ENCODE measurements at places on chromosomes 12 and 14.

GRCh38 chr12:40691913-40692764 lies at the start of gene CNTN1:
Gene CNTN1, plus strand, starts transcription at chr12:40692439.
- DNase-seq: no peak

GRCh38 chr12:13039328-13039956 lies 4.7 kb upstream of the FAM234B start:
- DNase-seq: no peak

DNA sequence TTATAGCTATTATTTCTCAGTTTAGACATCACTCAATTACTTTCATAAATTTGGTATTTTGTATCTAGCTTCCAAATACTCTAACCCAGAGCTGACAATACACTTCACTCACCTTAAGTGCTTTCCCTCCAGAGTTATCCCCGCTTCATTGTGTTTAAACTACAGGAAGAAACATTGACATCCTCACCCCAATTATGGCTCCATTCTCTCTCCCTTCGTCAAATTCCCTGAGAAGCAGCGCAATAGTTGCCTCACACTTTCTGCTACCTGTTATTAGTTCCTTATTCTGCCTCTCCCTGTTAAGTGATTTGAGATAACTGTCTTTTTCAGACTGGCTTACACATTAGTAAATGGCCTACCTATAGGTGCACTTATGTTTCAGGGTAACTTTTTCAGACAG lies 69.4 kb upstream of the AMIGO2 start:
- no peak for DNase-seq

GRCh38 chr12:120680165-120680738 lies 6.7 kb upstream of the MLEC start:
- DNase-seq: no peak

- no peak for DNase-seq
These were observed 25.7 kb downstream of the SOAT2 start for GRCh38 chr12:53128780-53129569.

GRCh38 chr14:20180486-20180885 lies 10.2 kb upstream of the OR11G2 start:
- no peak for DNase-seq

GRCh38 chr12:108457734-108458361 lies 57.2 kb upstream of the FICD start:
- DNase-seq: no peak

DNA sequence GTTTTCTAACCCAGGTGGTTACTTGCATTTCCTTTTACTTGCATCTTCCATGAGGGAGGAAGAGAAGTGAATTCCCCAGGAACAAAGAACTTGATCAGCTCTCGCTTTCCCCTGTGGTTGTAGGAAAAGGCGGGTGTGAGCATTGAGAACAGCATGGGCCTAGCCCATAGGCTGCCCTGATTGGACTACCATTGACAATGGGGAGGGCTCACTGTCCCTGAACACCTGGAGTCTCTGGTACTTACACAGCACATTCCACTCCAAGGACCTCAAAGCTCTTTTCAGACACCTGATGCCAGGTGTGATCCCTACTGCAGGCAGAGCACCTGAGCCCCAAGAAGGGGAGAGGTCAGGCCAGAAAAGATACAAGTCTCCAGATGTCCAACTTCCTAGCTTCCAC lies 25.0 kb downstream of the MAX start:
- no peak for DNase-seq

DNA sequence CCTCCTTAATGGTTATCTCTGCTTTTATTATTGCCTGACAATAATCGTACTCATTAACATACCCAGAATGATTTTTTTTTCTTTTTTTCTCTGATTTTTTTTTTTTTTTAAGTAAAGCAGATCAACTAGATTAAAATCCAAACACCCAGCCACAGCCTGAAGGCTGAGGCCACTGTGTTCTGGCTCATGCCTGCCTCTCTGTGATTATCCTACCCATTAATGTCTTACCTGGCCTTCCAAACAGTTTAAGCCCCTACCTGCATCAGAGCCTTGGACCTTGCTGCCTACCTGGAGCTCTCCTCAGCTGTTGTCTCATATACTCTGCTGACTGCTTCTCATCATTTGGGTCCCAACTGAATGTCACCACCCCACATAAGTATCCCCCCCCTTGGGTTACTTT lies 6.8 kb upstream of the TMED10 start:
- DNase-seq: no peak

- no peak for DNase-seq
These were observed 499.8 kb downstream of the C12orf50 start for GRCh38 chr12:87529413-87529812.

GRCh38 chr12:6697584-6698351 lies 2.8 kb downstream of the PIANP start:
- no peak for DNase-seq

DNA sequence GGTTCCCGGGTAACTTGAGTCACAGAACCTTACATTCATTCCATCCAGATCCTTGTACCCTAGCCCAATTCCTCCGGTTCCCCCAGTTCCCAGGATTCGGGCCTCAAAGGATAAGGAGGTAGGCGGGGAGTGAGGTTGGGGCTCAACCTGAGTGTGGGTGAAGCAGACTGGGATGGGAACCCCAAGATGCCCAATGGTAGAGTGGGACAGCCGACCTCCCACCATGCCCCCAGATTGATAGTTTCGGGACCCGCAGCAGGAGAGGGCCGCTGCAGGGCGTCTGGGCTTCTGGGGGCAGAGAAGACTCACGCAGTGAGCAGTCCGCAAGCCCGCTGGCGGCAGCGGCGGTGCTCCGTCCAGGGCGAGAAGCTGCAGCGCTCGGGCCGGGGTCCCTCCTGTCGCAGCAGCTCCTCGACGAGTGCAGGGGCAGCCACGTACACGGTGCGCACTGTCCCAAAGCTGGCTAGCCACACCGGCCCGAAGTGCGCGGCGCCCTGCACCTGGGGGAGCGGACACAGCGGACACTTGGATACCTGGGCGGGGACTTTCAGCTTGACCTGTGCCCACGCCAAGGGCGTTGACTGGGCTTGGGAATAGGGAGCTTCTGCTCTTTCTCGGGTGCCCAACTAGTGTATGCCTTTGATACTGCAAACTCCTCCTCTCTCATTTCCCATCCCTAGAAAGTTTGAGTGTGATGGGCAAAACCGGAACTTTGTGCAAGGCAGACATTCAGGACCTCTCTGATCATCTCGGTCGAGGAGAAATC lies 997 bp downstream of the CYP27B1 start:
- no peak for DNase-seq

DNA sequence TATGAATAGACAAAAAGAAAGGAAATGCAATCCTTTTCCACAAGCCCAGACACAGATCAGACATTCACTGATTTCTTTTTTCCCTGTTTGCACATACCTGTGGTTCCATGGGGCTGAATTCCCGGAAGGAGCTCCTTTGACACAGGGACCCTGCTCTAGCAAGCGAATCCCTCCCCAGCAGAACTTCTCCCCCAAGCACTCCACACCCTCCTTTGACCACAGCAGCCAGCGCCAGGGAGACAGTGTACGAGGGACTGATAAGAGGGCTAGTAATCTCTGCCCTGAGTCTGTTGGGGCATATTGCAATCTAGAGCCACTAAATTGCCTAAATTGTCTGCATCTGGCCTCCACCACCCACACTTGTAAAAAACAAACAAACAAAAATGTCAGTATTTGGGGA lies 83.4 kb upstream of the NTF3 start:
- no peak for DNase-seq

GRCh38 chr12:1820191-1820895 lies at the start of gene LRTM2:
Gene LRTM2, plus strand, starts transcription at chr12:1820565. Its CDS starts 7,584 bp downstream, at chr12:1828149.
- no peak for DNase-seq

DNA sequence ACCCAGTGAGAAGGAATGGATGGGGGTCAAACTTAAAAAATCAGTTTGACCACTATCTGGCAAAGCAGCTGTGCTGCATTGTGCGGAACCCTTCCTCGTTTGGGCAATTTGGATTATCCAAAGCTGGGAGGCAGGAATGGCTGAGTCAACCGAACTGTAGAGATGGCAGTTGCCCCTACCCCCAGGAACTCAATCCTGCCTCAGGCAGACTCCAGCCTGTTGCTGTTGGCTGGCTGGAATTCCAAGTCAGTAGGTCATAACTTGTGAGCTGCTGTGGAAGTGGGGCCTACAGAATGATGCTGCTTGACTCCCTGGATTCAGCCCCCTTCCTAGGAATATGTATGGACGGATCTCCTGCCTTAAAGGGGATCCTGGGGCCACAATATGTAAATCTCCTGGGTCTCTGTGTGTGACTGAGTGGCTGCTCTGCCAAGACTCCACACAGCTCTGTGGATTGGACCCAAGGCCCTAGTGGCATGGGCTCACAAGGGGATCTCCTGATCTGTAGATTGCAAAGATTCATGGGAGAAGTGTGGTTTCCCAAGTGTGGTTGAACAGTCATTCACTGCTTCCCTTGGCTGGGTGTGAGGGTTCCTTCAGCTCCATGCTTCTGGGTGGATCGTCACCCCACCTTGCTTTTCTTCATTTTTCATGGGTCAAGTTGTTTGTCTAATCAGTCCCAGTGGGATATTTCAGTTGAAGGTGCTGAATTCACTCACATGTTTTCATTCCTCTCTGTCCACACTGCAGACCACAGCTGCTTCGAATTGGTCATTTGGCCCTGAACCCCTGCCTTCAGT lies 19.2 kb downstream of the LUM start:
- DNase-seq: no peak

GRCh38 chr14:73238941-73239340 lies 1.6 kb downstream of the PAPLN start:
- DNase-seq: no peak

GRCh38 chr14:102346645-102347044 lies 16.0 kb downstream of the CINP start:
- DNase-seq: no peak

Measured in stimulated activated CD4-positive, alpha-beta T cell treated with anti-CD3 and anti-CD28 coated beads, Interleukin-4, amount 100 ng/mL, for 1 hour (primary cell).